ENCODE measurements at places on chromosomes 1 and 21.

DNA sequence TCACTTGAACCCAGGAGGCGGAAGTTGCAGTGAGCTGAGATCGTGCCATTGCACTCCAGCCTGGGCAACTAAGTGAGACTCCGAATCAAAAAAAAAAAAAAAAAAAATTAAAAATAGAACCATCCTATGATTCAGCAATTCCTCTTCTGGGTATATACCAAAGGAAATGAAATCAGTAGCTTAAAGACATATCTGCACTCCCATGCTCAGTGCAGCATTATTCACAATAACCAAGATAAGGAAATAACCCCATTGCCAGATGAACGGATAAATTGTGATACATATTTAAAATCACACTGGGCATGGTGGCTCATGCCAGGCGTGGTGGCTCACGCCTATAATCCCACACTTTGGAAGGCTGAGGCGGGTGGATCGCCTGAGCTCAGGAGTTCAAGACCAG lies 23.8 kb downstream of the ALDH9A1 start:
- no peak for DNase-seq

- no peak for DNase-seq
Measured at GRCh38 chr1:67053535-67053784, 488 bp downstream of the SLC35D1 start.

GRCh38 chr1:184860535-184860934 lies 105.9 kb upstream of the EDEM3 start:
- DNase-seq = no peak

- peak; percentile 85 for DNase-seq
Measured at GRCh38 chr1:2199042-2199810, 4.7 kb upstream of the FAAP20 start.

- no peak for DNase-seq
Measured at GRCh38 chr1:30138891-30139290, 584.5 kb downstream of the MATN1 start.

- peak; percentile 4 for DNase-seq
Measured at GRCh38 chr1:95233319-95233736, 682 bp upstream of the RWDD3 start.

DNA sequence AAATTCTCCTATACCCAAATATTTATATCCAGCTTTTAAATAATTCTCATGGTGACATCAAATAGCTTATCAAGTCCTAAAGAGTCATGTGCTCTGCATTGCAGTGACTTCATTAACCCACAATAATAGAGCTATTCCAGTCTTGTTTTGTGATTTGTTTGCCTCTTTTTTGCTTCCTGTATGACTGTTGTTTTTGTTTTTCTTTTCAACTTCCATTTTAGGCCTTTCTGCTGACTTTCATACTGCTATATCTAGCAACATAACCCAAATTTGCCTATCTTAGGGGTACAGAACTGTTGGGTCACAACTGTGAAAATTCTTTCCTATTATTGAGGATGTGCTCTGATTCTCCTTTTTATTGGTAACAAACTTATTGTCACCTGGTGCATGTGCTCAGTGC lies 30.3 kb downstream of the SPATA17 start:
- no peak for DNase-seq

DNA sequence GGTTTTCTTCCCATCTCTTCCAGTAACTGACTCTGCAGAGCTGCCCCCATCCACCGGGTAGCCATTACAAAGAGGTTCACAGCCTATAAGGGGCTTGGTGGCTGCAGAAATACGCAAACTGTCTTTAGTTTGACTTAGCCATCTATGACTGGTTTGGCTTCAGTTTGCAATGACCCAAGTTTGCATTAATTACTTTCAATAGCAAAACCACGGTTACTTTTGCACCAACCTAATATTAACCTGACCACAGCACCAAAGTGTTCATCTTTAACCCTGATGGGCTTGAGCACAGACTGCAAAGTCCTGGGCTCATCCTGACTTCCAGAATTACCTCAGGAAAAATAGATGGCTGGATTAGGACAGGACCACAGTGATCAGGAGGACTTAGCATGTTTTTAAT lies 2.2 kb upstream of the HAO2 start:
- DNase-seq = no peak

- DNase-seq = no peak
Measured at GRCh38 chr1:246725191-246725590, 982 bp downstream of the SCCPDH start.

GRCh38 chr1:204190212-204191211 lies 5.8 kb downstream of the KISS1 start:
- DNase-seq = no peak

DNA sequence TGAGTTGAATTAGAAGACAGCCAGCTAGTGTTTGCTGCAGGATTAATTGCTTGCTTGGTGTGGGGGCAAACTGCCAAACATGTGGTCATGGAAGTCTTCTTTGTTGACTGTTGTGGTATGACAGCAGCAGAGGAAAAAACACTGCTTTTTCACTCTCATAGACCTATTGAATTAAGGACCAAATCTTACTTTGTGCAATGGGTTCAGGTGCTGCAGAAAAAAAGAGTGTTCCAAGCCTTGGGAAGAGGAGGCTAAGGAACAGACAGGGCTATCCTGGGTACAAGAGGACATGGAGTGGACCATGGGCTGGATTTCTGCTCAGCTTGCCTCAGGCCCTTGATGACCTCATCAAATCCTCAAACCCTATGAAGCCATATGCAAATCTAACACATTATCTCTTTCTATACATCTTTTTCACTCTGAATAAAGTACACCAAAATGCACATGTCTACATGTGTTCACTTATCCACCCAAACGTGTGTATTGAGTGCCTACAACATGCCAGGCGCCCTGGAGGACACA lies 61.5 kb downstream of the SIPA1L2 start:
- DNase-seq = no peak

Data from CD4-positive, alpha-beta T cell treated with Interleukin-2 at 100 ng/mL for 4 hours (primary cell).